CD4-positive, alpha-beta T cell treated with Interleukin-2 at 100 ng/mL for 4 hours (primary cell): ENCODE measurements at places on chromosomes 11 and 22.

GRCh38 chr11:44467413-44467812, 98.0 kb upstream of the CD82 start:
- no peak for DNase-seq

DNA sequence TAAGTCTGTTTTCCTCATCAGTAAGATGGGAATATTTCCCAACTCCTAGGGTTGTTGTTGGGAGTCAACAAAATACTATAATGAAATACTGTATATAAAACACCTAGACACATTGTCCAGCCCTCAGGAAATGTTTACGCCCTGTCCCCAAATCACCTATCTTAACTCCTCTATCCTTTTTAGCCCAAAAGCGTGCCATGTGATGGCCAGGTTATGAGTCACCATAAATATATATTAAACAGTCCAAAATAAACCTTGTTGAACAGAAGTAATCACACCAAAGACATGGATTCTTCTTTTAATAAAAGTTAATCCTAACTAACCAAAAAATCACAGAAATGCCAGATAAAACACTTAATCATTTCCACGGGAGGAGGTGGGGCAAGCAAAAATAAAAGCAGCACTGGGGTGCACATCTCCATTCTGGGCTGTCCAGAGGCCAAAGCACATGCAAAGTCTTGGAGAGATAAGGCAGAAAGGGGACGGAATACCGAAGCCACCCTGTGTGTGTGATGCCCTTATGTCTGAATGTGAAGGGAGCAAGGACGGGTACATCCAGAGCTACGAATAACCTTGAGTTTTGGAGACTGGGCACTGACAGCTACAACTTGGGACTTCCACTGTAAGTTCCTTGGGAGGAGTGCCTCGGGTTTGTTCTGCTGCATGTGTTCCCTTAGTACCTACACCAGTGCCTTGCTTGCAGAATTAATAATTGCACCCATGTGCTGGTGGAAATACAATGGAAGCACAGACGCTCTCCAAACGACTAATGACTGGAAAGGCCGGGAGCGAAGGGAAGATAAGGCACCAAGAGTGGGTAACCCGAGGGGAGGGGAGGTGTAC, 1.1 kb downstream of the OSBP start:
- DNase-seq = no peak

GRCh38 chr11:119472856-119473222, 49.9 kb upstream of the THY1 start:
- no peak for DNase-seq

- no peak for DNase-seq
Measured at GRCh38 chr22:42301077-42301741, 30.8 kb upstream of the TCF20 start.

DNA sequence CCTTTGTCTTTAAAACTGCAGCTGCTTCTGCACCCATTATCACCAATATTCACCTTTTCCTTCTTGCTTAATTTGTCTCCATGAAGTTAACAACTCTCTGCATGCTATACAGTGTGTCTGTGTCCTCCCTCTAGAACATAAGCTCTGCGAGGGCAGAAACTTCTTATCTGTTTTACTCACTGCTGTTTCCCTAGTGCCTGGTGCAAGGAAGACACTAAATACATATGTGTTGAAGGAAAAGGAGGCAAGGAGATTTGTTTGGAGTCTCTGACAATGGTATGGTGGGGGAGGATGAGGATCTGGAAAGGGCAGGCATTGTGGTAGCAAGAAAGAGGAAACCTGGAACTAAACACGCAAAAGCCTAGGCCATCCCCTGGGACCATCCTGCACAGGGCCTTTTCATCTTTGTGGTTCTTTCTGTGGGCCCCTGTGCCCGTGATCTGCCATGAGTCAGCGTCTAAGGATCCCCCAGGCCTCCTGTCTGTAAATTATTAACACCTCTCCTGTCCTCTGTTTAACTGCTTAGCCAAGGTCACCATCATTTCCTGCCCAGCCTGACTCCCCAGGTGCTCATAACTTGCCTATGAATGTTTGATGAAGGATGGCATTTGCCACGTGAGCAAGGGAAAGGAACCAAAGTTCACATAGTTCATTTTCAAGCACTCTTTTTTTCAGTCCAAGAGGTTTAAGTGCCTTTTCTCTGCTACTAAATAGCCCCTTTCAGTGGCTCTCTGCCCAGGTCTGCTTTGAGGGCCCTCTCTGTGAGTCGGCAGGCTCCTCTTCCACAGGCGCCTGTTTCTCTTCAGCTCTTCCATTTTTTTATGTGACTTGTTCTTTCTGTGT, 131.1 kb downstream of the RASSF10 start:
- no peak for DNase-seq

- DNase-seq = no peak
Measured at GRCh38 chr11:121552154-121552553, 99.4 kb upstream of the SORL1-AS1 start.

DNA sequence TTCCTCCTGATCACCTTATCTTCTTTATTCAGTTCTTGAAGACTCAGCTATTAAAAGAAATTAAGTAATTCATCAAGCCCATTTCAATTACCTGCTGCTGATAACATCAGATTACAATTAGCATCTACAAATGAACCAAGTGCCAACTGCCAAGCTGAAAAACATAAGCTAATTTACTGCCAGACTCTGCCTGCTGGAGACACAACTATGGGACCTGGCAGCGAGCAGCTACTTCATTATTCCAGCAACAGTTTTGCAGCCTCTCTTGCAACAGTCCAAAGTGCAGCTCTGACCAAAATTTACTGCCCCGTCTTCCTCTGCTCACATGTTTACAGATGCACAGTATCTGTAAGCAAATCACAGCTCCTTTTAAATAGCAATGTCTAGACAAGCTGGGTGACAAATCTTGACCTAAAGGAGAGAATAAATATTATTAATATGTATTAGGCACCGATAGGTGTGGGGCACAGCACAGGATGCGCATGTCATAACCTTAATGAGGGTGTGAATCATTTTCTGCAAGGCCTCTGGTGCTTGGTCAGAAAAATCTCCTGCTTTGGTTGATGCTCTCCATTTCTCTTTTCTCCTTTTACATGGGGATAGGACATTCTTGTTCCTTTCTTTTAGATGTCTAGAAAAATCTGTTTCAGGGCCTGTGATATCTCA, 232.2 kb upstream of the PITPNB start:
- DNase-seq = no peak

GRCh38 chr22:16866167-16866566, 41.0 kb upstream of the XKR3 start:
- DNase-seq = no peak

- no peak for DNase-seq
Measured at GRCh38 chr22:23520863-23521440, 59.1 kb downstream of the IGLL1 start.

GRCh38 chr11:80297858-80298632, 857.2 kb upstream of the TENM4 start:
- DNase-seq = no peak

GRCh38 chr22:23384923-23385677, 195.0 kb downstream of the IGLL1 start:
- DNase-seq = no peak

DNA sequence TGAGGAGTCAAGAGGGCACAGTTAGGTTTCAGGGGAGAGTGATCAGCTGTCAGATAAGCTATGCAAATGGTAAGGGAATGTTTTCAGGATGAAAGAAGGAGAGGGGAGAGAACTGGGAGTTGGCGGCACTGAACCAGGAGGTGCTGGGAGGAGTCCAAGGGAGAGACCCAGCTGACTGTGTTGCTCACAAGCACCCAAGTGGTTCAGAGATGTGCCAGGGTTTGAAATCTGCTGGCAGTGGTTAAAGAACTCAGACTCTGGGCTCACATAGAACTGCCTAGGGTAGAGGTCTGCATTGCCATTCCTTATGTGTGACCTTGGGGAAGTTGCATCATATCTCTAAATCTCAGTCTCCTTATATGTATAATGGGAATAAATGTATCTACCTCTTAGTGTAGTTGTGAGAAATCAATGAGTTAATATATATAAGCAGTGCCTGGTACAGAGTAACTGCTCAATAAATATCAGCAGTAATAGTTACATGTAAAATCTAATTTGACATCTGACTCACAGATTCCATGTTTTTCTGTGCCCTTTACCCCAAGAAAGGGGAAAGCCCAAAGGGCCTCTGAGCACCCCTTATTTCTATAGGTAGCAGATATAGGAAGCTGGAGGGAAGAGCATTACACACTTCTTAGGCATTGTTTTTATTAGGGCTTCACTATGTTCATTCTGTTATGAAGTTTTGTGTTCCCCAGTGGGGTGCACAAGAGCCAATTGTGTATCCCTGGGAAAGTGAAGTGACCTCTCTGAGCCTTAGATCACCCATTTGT, 66.9 kb upstream of the SESN3 start:
- DNase-seq = no peak

DNA sequence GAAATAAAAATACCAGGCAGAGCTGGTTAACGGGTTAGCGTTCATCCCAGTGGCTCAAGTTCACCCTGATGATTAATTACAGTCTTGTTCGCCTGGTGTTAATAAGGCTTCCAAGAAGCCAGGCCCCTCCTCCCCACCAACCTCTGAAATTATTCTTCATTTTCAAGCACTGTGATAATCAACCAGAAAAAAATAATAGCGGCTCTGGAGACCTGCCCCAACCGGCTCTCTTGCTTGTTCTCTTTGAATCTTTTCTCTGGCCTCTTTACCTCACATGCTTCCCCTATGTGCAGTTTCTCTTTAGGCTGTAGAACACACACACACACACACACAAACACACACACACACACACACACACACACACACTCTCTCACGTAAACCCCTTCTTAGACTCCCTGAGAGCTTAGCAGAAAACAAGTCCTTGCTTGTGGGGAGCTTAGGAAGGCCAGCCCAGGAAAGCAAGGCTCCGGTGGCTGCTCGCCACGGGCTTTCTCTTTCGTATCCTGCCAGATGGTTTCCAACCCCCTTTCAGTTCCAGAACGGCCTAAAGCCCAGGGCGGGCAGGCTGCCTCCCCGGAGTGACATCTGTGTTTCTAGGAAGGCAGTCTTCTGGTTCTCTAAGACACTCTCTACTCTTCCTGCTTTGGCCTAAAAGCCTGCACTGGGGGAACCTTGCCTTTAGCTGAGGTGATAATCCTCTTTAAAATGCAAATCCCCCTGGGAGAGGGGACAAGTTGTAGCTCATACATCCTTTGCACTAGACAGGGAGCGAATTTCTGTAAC, 106.4 kb upstream of the SESN3 start:
- peak; percentile 29 for DNase-seq

DNA sequence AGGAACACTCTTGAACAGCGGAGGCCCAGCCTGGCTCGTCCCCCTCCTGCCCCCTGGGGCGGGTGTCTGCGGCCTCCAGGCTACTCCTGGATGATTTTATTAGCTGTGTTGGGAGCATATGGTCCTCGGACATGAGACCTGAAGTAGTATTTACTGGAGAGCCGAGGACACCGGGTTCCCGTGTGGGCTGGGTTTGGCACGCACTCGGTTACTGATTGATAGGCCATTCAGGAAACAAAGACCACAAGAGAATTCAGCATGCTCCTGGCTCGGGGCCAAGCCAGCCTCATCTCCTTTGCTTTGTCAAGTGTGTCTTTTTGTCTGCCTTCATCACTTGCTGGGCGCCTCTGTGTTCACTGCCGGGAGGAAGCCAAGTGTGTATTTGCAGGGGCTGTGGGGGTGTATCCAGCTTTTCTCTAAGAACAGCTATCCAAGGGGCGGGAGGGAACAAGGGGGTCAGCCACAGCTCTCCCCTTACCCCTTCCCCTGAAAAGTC, 9.7 kb downstream of the FXYD2 start:
- peak; percentile 87 for DNase-seq
